ENCODE measurements at places on chromosomes 5 and 9. TPM values are rescaled to one million over a fixed set of nuclear protein-coding genes. Genes with fewer than 3 reads are reported as not detected.

PCDHGA9 gene
- total RNA-seq, result 0.65 TPM

ADAMTS16 gene
- total RNA-seq, result not detected

PCDHGA10 gene
- total RNA-seq, result 2.2 TPM

OR5C1 gene
- not detected for total RNA-seq

ITK gene
- total RNA-seq, result 0.70 TPM

DNA sequence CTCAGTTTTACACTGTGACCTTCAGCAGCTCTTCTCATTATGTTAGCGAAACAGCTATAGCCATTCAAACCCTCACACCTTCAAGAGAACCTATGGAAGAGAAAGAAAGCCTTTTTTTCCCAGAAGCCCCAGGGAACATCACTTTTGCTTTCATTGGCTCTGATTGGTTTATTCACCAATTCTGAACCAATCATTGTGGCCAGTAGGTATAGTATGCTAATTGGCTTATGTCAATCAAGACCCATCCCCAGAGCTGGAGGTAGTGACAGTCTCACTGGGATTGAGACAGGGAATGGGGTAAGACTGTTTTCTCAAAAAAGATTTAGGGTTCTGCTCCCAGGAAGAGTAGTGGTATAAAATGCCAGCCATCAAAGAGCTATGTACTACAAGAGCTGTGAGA, 74.1 kb upstream of the FSD1L start:
- no peak for DNase-seq

GAPVD1 gene
- 16.4 TPM for total RNA-seq

DNA sequence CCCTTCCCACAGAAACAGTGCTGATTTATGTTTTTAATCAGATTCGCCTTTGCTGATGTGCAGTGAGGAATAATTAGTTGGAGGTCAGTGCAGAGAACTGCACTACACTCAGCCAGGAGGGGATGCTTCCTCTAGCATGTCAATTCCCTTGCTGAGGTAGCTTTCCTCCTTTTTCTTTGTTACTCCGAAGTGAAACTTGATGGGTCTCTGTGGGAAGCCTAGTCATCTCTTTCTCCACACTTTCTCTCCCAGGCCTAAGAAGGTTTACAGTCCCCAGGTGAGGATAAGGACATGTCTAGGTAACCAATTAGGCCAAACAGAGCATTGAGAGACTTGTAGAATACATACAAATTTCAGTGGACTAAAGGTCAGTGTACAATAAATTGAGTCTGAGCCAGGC, 461.8 kb downstream of the KIF4B start:
- no peak for DNase-seq

HEMGN gene
- total RNA-seq, result 0.33 TPM

DNA sequence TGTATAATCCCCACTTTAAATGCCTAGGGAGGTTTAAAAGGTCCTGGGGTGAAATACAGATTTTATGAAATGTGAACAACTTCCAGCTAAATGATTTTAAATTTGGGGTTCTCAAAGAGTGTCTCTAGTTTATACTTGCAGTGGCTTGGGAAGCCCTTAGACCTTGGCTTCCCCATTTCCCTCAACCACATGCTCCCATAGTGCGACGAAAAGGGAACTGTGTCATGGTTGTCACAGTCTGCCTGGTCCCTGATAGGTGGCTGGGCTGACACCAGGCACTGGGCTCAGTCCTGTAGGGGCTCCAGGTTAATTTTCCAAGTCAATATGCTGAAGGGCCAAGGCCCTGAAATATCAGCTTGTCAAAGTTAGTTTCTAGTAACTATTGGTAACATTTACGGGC, 10.4 kb upstream of the CXCL14 start:
- DNase-seq, result no peak

FGF10 gene
- total RNA-seq, result 0.08 TPM

DNA sequence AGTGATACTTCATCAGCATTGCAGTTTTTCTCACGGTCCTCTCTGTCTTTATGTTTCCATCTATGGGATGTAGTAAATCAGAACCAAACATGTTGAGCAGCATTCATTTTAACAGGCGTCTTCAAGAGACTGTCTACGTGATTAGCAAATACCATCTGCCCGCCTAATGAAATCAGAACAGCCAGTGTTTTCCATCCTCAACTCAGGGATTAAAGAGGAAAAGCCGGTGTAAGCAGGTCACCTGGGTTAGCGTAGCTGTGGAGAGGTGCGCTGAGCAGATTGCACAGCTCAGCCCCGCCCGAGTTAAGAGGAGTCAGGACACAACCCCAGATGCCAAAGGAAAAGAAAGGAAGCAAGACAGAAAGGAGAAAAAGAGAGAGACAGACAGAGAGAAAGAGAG, 54.3 kb upstream of the ANKRD33B start:
- DNase-seq, result no peak

TRIO gene
- total RNA-seq, result 34.9 TPM

GRCh38 chr5:142847898-142848790, 78.0 kb downstream of the ARHGAP26 start:
- no peak for DNase-seq

Data from left lobe of liver (tissue), 2 donors.